ENCODE measurements at places on chromosomes 11 and 22. TPM values are rescaled to one million over a fixed set of nuclear protein-coding genes. Genes with fewer than 3 reads are reported as not detected.

BIRC2 gene
- total RNA-seq: 46.0 TPM

OR6A2 gene
- total RNA-seq: not detected

PARVB gene
- total RNA-seq: 5.4 TPM

DNA sequence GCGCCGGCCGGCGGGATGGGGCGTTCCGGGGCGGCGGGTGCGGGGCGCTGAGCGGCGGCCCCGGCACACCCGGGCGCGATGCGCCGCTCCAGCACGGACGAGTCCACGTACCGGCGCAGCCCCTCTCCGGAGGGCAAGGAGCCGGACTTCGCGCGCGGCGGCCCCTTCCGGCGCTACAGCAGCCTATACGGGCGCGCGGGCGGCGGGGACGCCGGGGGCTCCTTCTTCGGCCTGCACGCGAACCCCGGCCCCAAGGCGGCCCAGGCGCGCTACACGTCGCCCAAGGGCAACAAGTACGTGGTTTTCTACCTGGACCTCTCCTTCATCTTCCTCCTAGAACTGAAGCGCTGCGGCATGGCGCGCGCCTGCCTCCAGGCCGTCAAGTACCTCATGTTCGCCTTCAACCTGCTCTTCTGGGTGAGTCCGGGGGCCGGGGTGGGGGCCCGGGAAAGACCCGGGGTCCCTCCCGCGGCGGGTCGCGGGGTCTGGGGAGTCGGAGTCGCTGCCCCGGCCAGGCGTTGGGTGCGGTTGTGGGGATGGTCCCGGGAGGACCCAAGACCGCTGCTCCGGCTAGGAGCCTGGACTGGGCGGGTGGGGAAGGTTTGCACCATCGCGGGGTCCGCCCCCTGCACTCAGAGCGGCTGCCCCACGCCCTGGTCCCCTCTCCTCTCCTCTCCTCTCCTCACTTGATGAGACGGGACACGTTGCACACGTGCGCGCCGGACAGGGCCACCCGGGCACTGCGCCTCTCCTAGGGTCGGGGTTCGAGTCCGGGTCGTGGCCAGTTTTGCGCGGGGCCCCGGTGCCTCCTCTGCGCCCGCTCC lies 7.5 kb downstream of the TSPAN4 start:
- DNase-seq: no peak

- no peak for DNase-seq
Measured at GRCh38 chr11:60914633-60915247, 782 bp downstream of the TMEM109 start.

- DNase-seq: no peak
Measured at GRCh38 chr11:66454247-66454646, 12.5 kb upstream of the PELI3 start.

Data from osteocyte (in vitro differentiated cells).